Neural progenitor cell (in vitro differentiated cells): ENCODE measurements at places on chromosomes 5 and 9.

DNA sequence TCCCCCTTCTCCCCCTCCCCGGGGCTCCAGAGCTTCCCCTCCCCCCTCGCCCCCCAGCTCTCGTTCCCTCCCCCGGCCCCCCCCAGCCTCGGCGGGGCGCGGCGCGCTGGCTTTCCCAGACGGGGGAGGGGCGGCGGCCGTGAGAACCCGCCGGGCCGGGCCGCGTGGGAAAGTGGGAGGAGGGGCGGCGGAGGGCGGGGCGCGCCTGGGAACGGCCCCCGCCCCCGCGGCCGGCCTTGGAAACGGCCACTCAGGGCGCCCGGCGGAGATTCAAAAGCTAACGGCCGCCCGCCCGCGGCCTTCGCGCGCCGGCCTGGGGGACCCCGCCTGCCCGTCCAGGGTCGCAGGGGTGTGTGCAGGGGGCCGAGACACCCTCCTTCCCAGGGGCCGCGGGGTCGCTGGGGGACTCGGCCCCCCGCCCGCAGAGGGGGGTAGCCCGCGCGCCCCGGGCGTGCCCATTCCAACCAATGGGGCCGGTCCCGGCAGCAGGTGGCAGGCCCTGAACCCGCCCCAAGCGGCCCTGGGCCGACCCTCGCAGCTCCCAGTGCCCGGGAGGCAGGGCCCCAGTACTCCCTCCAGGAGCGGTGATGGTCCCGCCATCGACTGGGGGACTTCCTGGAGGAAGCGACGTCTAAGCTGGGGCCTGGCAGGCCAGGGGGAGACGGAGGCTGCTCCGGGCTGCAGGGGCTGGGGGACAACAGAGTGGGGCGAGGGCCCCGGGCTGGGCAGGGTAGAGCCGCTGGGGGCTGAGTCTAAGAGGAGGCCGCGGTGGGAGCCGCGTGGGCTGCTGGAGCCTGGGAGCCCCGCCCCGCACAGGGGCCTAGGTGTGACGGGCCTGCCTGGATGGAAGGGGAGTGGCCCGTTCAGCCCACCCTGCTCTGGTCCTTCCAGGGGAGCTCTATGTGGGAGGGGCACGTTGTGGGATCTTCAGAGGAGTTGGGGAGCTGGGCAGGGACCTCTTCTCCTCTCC is 14.2 kb upstream of the NRARP start:
- DNase-seq, result peak; percentile 81

DNA sequence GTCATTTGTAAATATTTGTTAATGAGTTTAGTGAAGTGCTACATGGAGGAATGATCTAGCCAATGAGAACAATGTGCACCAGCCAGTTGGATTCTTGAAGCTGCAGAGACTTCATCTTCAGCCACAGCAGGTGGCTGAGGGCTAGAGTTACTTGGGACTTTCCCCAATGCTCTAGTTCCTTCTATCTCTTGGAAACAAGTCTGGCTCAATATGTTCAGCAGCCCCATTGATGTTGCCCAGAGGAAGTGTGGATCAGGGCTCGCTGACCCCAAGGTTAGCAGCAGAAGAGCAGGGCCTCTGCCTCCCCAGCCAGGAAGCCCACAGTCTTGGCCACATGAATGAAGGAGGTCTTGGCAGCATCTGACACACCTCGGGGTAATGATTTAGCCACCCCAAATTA is 117.5 kb downstream of the SLC1A3 start:
- no peak for DNase-seq

- no peak for DNase-seq
Measured at GRCh38 chr5:57320582-57320981, 146.7 kb downstream of the GPBP1 start.

GRCh38 chr9:11039006-11039405 is 426.2 kb upstream of the PTPRD start:
- no peak for DNase-seq
